CD14-positive monocyte (primary cell): ENCODE measurements at places on chromosomes 2 and 18.
A peak's percentile ranks its signal among the peaks of the same experiment; 100 is the strongest.

GRCh38 chr2:116952254-116952653 is 862.2 kb upstream of the DDX18 start:
- no peak for DNase-seq

DNA sequence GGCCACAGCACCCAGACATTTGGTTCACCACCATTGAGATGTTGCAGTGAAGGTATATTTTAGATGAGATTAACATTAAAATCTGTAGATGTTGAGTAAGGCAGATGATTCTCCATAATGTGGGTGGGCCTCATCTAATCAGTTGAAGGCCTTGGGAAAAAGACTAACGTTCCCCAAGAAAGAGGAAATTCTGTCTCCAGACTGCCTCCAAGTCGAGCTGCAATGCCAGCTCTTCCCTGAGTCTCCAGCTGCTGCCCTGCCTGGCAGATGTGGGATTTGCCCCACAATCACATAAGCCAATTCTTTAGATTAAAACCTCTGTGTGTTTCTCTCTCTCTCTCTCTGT is 101.9 kb downstream of the PDCL3 start:
- DNase-seq = no peak

- DNase-seq = no peak
Measured at GRCh38 chr2:224999754-225000153, 42.5 kb downstream of the DOCK10 start.

- no peak for DNase-seq
Measured at GRCh38 chr2:239391286-239392071, 9.3 kb downstream of the HDAC4 start.

- no peak for DNase-seq
Measured at GRCh38 chr2:233865838-233866237, 2.3 kb downstream of the MSL3B start.

DNA sequence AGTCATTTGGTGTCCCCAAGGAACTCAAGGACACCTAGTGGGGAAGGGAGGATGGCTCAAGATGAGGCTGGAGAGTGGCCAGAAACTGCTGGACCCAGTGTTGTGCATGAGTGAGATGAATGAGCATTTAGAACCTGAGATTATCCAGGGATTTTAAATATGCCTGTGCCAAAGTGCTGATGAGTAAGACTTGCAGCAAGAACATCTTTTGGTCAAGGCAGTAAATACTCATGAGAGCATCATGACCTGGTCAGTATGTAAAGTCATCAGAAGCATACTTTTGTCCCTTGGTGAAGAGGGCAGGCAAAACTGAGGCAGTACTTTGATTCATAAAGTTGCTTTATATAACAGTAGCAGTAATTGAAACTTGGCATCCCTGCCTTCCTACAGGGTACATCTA is 3.1 kb upstream of the SPP2 start:
- no peak for DNase-seq

GRCh38 chr2:96389736-96390135 is 54.2 kb downstream of the NCAPH start:
- DNase-seq = peak; percentile 2

- peak; percentile 20 for DNase-seq
Measured at GRCh38 chr2:46915281-46915810, at the start of gene MCFD2. Gene MCFD2, minus strand, starts transcription at chr2:46915806. Its CDS starts 6,635 bp downstream, at chr2:46909171.

- peak; percentile 4 for DNase-seq
Measured at GRCh38 chr18:56235481-56236013, 402.8 kb downstream of the TXNL1 start.

DNA sequence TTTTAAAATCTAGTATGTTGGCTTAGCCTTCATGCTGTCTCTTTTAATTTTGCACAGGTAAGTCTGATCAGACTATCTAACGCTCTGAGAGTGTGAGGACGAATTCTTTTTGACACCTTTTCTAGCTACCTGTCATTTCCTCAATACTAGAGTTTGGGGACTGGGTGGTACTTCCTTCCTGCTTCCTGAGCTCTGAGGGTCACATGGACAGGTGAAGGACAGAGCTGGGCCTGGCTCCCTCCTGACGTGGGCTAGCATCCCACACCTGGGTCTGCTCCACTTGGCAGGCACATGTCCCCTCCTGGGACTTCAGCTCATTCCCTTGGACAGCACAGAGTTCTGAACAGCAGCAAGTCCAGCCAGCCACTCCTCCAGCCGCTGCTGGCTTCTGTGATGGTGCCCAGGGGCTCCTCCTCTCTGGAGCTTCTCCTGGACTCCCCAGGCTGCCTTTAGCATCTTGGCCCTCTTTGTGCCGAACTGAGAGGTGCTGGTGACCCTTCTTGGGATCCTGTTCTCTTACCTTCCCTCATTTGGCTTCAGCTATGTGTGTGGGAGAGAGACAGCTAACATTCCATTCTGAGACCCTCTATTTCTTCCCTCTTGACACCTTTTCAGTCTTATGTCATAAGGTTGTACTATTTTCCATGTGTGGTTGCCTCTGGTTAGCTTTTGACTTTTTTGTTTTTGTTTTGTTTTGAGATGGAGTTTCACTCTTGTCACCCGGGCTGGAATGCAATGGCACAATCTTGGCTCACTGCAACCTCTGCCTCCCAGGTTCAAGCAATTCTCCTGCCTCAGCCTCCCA is 106.9 kb downstream of the B3GNT2 start:
- DNase-seq = no peak

DNA sequence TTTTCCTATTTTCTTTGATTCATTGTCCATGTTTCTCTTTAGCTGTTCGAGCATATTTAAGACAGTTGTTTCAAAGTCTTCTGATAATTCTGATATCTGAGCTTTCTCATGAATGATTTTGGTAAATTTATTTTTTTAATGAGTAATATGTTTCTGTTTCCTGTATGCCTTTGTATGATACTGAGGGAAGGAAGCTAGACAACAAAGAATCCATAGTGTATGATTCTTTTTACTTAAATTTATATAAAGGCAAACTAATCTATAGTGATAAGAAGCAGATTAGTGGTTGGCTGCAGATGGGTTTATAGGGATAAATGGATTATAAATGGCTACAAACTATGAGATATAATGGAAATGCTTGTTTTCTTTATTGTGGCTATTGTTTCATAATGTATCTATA is 352.7 kb upstream of the CDH2 start:
- DNase-seq = no peak

- no peak for DNase-seq
Measured at GRCh38 chr2:7607441-7608173, 690.4 kb downstream of the RNF144A start.

- no peak for DNase-seq
Measured at GRCh38 chr2:199798831-199799580, 52.0 kb downstream of the FTCDNL1 start.

GRCh38 chr18:46401486-46402070 is 255.4 kb downstream of the LOXHD1 start:
- DNase-seq = no peak

- no peak for DNase-seq
Measured at GRCh38 chr18:25222648-25223047, 129.3 kb downstream of the ZNF521 start.

DNA sequence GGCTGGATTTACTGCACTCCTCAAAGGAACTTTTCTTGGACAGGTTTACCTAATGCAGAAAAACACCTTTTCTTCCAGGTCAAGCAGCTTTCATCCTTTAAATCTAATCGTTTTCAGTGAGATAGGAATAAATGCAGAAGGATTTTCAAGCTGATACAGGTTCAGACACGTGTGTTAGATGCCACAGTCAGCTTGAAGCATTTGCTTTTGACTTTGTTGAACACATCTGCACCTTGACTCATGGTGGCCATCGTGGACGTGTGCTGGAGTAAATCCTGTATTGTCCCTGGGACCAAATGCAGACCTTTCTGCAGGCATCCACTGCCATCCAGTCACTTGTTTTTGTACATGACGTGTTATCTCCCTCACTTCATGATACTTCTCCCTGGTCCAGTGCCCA is 61.9 kb downstream of the KLHL29 start:
- DNase-seq = no peak

GRCh38 chr2:220665108-220665471 is 907.0 kb downstream of the EPHA4 start:
- DNase-seq = no peak

DNA sequence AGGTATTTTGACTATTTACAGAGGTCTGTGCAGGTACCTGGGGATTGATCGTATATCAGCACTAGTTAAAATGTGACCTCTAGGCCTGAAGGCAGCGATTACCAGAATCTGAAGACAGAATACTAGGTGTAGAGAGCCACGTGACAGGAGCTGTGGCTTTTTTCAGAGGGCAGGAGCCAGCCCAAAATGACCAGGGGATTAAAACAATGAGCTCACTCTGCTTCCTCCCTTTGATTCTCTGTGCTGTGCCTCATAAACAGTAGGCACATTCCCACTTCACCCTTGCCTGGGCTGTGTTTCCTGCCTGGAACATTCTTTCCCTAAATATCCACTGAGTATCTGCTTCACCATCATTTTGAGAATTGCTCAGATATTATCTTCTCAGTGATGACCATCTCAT is 15.2 kb downstream of the ITGAV start:
- no peak for DNase-seq

DNA sequence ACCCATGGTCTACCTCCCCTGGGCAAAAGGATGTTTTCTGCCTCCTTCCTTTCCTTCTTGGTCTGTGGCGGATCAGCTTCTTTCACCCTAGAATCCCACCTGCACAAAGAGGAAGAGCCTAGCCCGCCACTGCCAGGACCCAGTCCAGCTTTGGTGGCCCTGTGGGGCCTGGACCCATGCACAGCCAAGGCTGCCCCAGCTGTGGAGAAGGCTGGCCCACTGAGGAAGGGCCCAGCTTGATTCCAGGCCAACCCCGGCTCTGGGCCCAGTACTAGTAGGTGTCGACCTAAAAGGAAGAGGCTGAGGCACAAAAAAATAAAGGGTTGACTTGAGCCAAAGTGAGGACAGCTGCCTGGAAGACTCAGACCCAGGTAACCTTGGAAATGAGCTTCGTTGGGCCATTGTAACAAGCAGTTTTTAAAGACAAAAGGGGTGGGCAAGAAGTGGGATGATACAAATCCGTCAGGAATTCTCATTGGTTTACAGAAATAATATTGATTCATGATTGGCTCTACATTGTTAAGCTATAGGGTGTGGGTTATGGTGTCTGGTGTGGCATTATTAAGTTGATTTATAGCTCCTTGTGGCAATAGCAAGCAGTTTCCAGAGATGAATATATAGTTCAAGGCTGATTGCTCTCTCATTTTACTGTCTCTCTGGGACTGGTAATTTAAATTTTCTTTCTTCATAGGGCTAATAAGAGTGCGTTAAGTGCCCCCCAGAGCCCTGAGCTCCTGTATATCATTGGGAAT is 29.8 kb upstream of the MAL start:
- DNase-seq = no peak

DNA sequence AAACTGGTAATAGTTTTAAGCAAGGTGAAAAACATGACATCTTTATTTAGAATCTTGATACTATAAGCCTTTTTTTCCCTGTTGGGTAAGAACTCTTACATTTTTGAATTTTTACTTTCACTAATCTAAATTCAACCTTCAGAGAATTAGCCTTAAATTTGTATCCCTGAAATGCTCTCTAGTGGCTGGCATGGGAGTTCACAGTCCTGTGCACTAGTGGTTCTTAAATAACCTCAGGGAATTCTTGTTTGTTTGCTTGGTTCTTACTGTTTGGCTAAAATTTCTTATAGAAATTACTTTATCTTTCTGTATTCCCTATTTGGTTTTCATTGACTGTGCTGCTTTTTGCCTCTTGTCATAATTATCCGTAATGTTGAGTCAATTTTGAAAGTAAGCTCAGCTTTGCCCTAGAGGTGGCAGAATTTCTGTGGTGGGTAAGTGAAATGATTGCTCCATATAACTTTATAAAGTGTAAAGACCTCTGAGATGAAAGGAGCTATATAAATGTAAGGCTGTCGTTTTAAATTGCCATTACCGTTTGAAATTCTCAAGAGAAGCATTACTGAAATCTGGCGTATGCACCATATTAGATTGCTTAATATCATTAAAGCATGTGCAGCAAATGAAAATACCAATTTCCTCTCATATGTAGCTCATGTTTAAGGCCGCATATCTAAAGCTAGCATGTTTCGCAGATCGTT is 391.3 kb upstream of the FIGN start:
- DNase-seq = no peak

DNA sequence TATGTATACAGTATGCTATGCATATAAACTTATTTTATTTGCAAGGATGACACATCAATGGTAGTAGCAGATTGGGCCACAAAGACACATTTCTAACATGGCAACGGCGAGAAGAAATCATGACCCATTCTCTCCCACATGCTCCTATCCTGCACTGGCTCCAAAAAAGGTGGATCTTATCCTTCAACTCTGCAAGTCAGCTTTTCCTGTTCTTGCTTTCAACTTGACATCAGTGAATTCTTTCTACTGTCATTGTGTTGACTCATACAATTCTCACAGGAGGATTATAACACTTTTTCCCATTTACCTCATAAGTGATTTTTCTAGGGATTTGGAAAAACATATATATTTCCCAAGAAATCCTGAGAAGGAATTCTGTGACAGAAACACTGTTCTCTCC is 53.1 kb downstream of the ACVR1 start:
- DNase-seq = no peak

DNA sequence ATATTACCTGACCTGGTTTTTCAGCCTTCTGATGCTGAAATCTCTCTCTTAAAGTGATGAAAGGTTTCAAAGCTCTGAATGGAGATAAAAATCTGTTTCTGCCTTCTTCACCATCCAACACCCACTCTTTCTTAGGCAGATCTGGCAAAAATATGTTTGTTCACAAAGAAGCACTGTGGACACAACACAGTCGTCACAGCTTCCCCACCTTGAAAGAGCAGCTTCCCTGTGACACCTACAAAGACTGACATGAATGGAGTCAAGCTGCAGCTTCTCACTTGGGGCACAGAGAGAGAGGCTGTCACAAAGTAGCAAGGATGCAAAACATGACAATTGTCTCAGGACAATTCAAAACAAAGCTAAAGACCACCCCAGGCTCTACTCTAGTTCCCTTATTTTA is 86.5 kb downstream of the ICOS start:
- DNase-seq = no peak

- peak; percentile 88 for DNase-seq
Measured at GRCh38 chr2:101958061-101958460, 33.7 kb upstream of the IL1R2 start.

GRCh38 chr2:216453955-216454614 is 41.8 kb downstream of the SMARCAL1 start:
- DNase-seq = no peak

DNA sequence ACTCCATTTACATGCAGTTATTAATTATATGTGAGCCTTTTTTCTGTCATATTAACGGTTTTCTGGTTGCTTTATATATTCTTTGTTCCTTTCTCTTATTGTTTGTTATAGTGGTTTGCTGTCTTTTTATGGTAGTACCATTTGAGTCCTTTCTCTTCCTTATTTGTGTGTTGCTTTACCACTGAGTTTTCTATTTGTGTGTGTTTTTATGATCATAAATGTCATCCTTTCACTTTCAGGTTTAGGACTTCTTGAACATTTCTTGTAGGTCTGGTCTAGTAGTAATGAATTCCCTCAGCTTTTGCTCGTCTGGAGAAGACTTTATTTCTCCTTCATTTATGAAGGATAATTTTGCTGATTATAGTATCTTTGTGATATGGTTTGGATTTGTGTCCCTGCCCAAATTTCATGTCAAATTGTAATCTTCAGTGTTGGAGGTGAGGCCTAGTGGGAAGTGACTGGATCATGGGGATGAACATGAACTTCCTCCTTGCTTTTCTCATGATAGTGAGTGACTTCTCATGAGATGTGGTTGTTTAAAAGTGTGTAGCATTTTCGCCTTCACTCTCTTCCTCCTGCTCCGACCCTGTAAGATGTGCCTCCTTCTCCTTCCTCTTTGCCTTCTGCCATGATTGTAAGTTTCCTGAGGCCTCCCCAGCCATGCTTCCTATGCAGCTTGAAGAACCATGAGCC is 11.5 kb downstream of the GCC2 start:
- DNase-seq = no peak

- DNase-seq = no peak
Measured at GRCh38 chr2:23207871-23208270, 177.1 kb upstream of the KLHL29 start.
